Activated CD4-positive, CD25-positive, alpha-beta regulatory T cell treated with anti-CD3 and anti-CD28 coated beads, Interleukin-2, amount 50 U/mL, for 24 hours (primary cell): ENCODE measurements at places on chromosomes 13 and 19.

GRCh38 chr19:28435551-28436271, 777.2 kb downstream of the UQCRFS1 start:
- no peak for ATAC-seq

GRCh38 chr19:45254044-45254531, 3.0 kb downstream of the MARK4 start:
- no peak for ATAC-seq

DNA sequence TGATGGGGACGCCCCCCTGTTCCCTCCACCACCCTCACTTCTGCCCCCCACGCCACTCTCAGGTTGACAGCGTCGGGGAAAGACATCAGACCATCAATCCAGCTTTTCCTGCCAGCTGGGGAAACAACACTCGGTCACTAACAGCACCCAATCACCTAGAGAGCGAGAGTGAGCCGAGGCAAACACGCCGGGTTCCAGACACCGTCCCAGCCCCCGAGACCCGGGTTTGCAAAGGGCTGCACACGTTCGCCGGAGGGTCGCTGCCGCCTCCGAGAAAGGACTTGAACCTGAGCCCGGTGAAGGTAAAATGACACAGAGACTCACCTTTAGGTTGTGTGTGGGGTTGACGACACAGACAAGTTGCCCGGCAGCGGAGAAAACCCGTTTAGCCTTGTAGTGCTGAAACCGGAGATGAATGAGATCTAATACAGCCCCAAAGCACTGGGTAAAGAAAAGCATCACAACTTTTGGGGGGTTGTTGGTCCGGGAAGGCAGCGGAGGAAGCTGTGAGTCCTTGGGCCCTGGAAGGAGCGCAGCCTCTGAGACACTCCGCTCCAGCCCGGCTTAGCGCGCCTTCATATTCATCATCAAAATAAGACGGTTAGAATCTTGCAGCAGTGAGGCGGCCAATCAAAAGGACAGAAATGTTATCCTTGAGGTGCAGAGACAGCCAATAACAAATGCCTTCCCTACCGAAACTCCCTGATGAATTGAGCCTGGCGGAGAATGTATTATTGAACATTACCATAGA, at the start of gene SIAH3:
TSS of gene SIAH3 (minus strand) at position 583 of the 751 bp plus-strand sequence. CDS start at position 459, 124 bp downstream.
- ATAC-seq, result peak; percentile 33

DNA sequence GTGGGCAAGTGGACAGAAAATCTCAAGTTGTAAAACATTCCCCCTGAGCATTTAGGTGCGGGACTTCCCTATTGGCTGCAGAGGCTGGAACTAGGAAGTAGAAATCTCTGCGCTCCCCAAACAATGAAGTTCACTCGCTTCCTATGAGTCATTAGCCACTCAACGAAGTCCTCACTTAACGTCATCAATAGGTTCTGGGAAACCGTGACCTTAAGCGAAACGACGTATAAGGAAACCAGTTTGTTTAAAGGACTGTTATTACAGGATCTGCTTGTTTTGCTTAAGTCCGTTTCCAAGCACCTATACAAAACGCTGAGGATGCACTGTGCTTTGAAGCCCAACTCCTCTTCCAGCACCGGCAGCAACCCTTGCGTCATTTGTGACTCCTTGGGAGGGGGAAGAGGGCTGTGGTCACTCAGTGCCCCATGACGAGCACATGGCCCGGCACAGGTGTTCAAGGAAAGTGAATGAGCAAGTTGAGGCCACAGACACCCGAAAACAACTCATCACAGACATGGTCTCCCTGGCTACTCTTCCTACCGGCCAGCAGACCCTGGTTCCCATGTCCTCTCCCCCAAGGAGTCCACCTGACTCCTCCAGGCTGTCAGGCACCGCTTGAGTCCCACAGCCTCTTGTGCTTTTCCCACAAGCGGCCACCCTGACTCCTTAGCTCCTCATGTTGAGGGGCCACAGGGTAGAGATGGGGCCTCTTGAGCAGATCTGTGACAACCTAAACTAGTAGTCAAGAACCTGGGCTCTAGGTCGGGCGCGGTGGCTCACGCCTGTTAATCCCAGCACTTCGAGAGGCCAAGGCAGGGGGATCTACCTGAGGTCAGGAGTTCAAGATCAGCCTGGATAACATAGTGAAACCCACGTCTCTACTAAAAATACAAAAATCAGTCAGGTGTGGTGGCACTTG, 4.8 kb downstream of the RPS16 start:
- peak; percentile 82 for ATAC-seq

GRCh38 chr13:44380404-44381165, 7.0 kb downstream of the SERP2 start:
- no peak for ATAC-seq

DNA sequence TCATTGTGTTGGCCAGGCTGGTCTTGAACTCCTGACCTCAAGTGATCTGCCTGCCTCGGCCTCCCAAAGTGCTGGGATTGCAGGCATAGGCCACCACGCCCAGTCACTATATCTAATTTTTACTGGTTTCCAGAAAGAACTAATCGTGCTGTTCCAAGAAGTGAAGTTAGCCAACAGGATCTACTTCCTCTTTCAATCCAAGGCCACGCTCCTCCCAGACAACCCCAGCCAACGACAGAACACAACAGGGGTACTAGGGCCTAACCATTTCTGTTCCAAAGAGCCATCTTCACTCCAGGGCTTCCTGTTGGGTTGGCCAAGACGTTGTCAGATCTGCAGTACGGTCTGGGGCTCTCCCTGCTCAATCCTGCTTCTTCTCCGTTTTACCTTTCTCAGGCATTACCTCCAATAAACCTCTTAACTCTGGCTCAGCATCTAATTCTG, 7.0 kb upstream of the LSM14A start:
- no peak for ATAC-seq

- no peak for ATAC-seq
Observed at GRCh38 chr13:76414320-76414719, 471.9 kb downstream of the KCTD12 start.

GRCh38 chr13:31094331-31095015, 67.2 kb downstream of the HSPH1 start:
- ATAC-seq, result no peak

GRCh38 chr19:49579193-49579592, 1.2 kb downstream of the NOSIP start:
- no peak for ATAC-seq

DNA sequence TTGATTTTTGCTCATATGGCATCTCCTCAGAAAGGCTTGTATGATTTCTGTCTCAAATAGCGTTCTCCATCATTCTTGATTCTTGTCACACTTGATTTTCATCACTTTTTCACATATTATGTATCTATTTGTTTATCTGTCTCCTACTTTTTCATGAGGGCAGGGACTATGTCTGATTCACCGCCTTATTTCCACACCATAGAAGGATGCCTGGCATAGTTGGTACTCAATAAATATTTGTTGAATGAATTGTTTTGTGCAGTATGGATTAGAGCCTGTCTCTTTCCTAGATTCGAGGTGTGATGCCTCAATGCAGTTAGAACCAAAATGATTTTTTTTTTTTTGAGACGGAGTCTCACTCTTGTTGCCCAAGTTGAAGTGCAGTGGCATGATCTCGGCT, 12.1 kb downstream of the SAE1 start:
- ATAC-seq, result no peak

GRCh38 chr19:37506387-37507166, at the start of gene ZNF793:
TSS of gene ZNF793 (plus strand) at chr19:37506939. CDS start at chr19:37523440, 16,501 bp downstream.
- peak; percentile 90 for ATAC-seq

DNA sequence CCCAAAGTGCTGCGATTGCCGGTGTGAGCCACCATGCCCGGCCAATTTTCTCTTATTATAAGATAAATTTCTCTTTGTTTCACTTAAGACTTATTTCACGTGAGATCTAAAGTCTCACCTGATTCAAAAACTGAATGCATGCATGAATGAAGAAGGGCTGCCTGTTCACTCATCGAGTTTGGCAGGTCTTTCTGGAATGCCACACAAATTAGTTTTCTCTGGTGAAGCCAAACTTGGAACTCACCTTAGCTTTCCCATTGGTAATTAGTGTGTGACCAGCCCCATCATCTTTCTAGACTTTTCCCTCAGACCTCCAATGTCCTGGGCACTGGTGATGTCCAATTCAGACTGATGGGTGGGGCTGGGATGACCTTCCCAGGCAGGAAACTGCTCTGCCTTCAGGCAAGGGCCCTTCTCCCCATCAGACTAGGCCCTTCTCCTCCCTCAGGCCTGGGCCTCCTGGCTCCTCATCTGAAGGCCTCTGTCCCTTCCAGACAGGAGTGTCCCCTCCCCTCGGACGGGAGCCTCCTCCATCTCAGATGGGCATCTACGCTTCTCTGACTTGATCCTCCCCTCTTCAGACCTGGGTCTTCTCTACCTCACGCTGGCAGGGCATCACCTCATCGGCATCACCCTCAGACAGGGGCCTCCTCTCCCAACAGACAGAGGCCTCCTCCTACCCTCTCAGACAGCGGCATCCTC, 14.4 kb downstream of the C3 start:
- ATAC-seq, result no peak

GRCh38 chr19:23315286-23315685, 65.1 kb upstream of the ZNF724 start:
- no peak for ATAC-seq

- ATAC-seq, result peak; percentile 84
Observed at GRCh38 chr19:10259162-10259905, 7.3 kb downstream of the MRPL4 start.

- ATAC-seq, result no peak
Observed at GRCh38 chr13:48506092-48506701, 26.7 kb downstream of the RCBTB2 start.

- ATAC-seq, result no peak
Observed at GRCh38 chr13:61824168-61824567, 408.5 kb upstream of the PCDH20 start.

DNA sequence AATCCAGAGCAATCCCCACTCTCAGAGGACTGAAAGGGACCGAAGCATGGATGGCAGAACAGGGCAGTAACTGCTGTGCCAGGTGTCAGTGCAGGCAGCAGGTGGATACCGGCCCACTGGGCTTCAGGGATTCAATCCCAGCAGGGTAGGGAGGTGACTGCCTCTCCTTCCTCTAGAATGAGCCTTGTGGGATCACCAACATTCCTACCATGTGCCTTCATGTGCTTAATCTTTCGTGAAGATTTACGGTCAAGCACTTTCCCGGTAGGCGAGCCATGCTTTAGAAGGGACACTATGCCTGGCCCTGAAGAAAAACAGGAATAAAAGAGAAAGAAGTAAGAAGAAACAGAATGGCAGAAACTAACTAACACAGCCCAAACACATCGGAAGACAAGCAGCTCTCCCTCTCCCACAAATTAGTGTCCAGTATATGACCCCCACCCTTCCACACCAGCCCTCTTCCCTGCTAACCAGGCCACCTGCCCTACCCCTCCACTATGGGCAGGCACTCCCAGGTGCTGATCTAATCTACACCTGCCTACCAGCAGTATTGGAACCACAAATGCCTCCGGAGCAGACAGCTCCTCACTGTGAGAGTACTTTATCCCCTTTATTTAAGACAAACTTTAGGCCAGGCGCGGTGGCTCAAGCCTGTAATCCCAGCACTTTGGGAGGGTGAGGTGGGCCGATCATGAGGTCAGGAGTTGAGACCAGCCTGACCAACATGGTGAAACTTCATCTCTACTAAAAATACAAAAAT, 162.5 kb downstream of the NUFIP1 start:
- no peak for ATAC-seq

DNA sequence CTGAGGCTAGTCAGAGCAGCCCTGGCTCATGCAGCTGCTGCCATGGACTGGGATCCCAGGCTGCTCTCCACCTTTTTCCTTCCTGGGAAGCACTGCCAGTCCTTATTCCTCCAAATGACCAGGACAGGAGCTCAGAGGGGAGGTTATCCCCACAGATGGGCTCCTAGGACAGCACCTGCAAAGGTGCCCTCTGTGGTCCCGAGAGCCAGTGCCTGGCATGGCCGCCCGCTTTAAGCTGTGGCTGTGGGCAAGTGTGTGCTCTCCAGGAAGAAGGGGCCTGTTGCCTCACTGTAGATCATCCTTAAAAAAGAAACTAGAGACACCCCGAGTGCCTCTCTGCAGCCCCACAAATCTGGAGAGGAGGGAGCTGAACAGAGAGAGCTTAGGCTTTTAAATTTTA, 83.6 kb downstream of the C1QTNF9 start:
- ATAC-seq, result no peak

DNA sequence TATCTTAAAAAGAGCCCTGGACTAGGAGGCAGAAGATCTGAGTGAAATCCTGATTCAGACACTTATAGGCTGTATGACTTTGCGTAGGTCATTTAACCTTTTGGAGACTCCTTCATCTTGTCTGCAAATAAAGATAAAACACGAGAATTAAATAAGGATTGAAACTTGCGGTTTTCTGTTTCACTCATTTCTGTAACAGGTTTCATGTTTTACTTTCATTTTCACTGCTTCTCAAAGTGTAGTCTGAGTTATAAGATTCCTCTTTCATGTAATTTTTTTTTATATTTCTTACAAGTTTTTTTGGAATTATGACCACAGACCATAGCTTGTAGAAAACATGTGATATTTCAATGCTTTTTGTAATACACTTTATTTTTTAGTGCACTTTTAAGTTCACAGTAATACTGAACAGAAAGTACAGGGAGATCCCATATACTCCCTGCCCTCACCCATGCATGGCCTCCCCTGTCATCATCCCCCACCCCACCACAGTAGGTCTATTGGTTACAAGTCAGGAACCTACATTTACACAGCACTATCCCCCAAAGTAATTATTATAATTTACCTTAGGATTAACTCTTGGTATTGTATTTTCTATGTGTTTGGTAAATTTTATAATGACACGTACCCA, 174.6 kb downstream of the ITGBL1 start:
- ATAC-seq, result peak; percentile 83

GRCh38 chr13:26867451-26868091, 107.0 kb upstream of the GPR12 start:
- no peak for ATAC-seq

GRCh38 chr19:55256562-55257460, 2.0 kb downstream of the PPP6R1 start:
- no peak for ATAC-seq

DNA sequence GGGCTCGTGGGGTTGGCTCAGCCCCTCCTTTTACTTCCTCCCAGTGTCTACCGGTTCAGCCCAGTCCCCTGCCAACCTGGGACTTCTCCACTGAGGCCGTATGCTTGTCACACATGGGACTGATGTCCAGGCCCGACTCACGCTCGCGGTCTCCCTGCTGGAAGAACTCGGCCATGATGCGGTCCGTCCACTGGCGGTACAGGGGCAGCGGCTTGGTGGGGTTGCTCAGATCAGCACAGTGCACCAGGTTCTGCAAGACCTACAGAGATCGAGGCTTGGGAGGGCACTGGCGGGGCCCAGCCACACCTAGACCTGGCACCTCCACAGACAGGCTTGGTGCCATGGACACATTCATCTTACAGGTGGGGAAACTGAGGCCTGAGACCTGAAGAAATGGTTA, 7.8 kb upstream of the RAB3A start:
- no peak for ATAC-seq

- no peak for ATAC-seq
Observed at GRCh38 chr13:27415116-27415515, 9.3 kb upstream of the GTF3A start.

DNA sequence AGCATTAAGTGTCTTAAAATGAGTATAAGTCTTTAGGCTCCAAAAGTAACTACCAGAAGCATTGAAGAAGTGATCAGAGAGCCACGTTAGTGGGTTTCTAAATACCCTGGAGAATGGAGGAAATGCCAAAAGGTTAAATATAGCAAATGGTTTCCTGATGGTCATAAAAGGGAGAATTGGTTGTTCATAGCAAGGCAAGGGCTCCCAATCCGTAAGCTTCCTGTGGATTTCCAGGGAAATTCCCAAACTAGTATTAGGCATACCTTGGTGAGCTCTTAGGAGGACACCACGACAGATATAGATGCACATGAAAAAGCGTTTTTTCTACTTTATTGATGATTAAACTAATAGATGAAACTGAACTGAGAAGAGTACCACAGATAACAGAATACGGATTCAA, 410.9 kb downstream of the FOXO1 start:
- ATAC-seq, result no peak
